ENCODE measurements at places on chromosomes 1 and 21.

GRCh38 chr1:244314921-244315559 lies 136.7 kb downstream of the ADSS2 start:
- DNase-seq, result no peak

DNA sequence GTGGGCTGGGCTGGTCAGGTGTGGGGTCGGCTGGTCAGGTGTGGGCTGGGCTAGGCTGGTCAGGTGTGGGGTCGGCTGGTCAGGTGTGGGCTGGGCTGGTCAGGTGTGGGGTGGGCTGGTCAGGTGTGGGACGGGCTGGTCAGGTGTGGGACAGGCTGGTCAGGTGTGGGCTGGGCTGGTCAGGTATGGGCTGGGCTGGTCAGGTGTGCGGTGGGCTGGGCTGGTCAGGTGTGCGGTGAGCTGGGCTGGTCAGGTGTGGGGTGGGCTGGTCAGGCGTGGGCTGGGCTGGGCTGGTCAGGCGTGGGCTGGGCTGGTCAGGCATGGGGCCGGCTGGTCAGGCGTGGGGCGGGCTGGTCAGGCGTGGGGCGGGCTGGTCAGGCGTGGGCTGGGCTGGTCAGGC lies 6.3 kb upstream of the FNDC10 start:
- no peak for DNase-seq

DNA sequence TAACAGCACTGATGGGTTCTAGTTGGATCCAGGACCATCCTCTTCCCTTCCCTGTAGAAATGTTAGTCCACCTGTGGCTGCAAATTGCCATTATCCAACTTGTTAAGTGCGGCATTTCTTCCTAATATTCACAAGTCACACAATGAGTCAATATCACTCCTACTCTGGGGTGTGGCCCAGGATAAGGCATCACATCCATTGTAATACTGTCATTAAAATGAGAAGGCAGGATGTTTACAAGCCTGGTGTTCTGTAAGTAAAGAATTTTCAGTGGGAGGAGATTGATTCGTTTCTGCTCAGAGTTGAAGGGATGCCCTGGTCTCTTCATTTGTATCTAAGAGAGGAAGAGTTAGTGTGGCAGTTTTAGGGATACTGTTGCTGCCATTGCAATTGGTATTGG lies 18.1 kb upstream of the ARHGAP29 start:
- DNase-seq, result no peak

DNA sequence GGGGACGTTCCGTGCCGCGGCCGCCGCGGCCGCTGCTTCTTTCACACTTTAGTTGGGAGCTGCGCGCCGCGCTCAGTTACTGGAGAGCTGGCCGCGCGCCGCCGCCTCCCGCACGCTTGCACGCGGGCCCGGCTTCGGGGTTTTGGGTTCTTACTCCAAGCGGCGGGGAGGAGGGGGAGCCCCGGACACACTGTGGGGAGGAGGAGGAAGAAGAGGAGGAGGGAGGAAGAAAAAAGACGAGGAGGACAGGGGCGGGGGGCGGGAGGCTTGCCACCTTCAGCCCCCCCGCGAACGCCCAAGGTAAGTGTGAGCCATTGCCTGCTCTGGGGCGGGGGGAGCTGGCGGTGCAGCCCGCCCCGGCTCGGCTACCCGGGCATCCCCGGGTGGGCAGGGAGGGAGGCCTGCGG lies 243 bp downstream of the C1orf21 start:
- DNase-seq, result no peak

GRCh38 chr1:52506920-52507546 lies 45.9 kb downstream of the TUT4 start:
- DNase-seq, result no peak

GRCh38 chr1:156372265-156372586 lies 3.2 kb downstream of the RHBG start:
- DNase-seq, result no peak

DNA sequence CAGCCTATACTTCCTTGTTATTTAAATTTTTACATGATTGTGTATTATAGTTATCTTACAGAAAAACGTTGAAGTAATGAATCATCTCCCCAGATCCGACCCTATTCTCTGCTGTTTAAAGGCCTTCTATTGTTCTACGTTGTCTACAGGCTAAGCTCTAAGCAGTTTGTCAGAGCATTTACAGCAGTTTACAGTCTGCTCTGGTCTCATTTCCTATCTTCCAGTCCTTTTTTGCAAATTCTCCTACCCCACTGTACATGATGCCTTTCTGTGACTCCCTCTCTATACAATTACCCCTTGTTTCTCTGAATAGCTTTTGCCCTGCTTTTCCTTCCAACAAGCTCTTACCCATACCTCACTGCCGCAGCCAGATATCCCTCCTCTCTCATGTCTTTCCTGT lies 319.2 kb upstream of the FMN2 start:
- no peak for DNase-seq

GRCh38 chr1:170685166-170685565 lies 21.2 kb downstream of the PRRX1 start:
- DNase-seq, result no peak

DNA sequence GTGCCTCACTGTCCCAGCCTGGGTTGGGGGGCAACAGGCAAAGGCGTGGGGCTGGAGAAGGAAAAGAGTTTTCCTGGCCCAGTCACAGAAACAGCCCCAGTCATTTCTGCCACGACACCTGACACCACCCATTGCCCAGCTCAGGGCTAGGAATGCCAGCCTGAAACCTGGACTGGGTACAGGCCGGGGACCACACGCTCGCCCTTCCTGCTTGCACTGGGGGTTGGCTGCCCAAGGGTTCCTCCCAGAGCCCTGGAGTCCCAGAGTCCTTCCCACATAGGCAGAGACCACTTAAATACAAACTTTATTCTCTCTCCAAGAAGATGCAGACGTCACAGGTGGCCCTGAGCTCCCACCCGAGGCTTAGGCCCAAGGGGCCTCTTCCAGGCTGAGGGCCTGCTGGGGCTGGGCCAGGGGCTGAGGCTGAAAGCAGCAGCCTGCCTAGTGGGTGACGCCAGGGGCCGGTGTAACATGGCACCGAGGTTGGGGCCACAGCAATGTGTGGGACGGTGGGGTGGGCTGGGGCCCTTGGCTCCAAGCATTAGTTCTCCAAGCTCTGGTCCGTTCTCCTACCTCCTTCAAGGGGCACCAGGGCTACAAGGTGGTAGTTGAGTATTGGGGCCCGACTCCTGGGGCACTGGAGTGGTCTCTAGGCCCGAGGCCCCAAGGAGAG lies 1.6 kb downstream of the TMEM52 start:
- no peak for DNase-seq

DNA sequence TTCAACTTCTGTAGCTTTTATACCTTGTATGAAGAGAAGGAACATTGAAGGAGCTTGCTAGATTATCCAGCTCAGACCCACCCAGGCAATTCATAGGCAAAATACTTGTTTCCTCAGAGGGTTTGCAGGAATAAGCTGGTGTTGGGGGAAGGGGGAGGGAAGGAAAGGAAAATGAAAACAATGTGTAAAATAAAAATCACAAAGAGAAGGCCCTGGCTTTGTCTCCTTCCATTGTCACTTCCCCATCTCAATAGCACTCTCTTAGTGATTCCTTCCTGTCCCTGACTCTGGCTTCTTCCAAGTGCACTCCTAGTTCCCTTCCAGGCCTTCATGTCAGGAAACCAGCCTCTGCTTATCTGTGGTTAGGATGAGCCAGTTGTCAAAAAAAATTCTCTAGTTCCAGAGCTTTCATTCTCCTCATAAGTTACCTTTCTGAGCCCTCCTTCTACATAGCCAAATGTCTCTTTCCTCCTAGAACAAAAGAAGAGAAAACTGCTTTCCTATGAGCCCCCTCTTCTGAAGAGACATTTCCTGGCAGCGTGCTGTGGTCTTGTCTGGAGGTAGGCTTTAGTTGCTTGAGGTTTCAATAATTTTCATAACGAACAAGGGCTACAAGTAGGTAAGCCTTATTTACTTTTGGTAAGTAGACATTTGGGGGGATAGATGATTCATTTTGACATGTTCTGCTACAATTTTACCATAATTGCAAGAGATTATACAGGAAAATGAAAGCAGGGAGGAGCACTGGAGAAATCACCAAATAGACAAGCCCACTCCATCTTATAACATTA lies 45.7 kb downstream of the FASLG start:
- DNase-seq, result no peak

GRCh38 chr21:41761934-41762635 lies 4.8 kb downstream of the RIPK4 start:
- DNase-seq, result no peak

GRCh38 chr1:86461482-86461881 lies 7.2 kb upstream of the CLCA1 start:
- no peak for DNase-seq

DNA sequence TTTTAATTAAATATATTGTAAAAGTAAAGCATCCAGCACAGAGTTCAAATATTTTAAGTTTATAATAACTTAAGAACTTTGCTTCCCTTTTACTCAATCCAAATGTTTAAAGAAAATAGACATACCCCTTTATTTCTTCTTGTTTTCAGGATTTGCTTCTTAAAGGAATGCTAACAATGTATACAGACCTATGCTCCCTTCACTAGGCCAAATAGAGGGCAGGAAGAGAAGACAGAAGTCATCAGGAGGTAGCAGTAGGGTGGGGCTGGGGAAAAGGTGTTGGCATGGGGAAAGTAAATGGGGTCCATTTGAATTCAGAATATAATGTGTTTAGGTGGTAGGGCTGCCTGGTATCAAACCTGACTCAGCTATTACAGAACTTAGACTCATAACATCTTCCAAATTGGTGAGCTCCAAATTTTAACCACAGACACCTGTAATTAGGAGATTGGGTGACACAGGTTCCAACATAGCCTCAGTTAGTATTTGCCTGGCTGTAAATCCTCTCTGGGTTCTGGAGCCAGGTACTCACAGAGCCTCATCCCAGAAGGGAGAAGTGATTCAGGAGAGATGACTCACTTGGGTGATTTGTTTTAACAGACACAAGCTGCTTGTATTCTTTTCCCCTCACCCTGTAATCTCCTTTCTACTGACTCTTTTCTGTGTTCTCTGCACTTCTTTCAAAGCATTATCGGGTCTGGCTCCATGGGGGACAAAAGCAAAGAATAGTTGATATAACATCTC lies 60.1 kb upstream of the DUSP10 start:
- DNase-seq, result no peak

DNA sequence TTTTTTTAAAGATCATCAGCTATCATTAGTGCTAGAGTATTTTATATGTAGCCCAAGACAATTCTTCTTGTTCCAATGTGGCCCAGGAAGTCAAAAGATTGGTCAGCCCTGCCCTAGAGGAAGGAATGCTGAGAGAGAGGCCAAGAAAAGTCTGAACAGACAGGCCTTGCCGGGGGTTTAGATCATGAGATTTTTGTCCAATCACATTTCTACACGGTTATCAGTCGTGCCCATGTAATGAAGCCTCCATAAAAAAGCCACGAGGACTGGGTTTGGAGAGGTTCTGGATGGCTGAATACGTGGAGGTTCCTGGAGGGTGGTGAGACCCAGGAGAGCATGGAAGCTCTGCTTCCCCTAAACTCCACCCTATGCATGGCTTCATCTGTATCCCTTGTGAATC lies 24.3 kb upstream of the ENO1 start:
- no peak for DNase-seq

DNA sequence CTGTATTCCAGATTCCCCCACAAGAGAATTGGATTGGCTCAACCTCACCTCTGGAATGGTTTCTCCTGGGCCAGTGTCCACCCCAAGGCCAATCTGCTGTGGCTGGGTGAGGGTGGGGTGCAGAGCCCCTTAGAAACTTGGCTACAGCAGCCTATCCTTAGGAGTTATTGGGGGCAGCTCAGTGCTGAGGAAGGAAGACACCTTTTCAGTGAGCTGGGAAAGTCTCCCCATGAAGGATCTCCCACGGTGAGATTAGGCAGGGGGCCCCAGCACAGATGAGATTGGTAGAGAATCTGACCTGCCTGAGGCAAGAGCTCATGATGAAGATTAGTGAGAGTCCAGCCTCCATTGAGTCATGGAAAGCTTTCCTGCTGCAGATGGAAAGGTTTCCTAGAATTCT lies 78.4 kb downstream of the CCDC185 start:
- DNase-seq, result no peak

GRCh38 chr1:171127501-171127900 lies 36.8 kb downstream of the FMO3 start:
- DNase-seq, result no peak

- DNase-seq, result no peak
Observed at GRCh38 chr1:98364544-98364943, 297.0 kb upstream of the SNX7 start.

GRCh38 chr1:231807541-231807940 lies 181.0 kb downstream of the DISC1 start:
- DNase-seq, result no peak

DNA sequence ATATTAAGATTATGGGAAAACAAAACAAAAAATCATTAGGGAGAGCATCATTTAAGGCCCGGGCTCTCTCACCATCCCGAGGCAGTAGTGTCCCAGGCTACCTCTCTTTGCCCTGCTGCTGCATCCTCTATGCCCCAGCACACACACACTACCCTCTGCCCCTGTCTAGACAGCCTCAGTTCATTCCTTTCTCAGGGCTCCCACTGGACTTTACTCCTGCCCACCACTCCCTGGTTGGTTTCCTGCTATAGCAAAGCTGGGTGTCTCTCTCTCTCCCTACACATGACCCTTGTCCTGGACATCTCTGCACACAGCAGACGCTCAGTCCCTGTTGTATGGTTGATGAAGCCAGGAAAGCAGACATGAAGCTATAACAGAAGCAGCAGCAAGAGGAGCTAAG lies 30.7 kb downstream of the GNG12 start:
- DNase-seq, result no peak

- DNase-seq, result no peak
Observed at GRCh38 chr21:25457411-25457810, 149.9 kb downstream of the MRPL39 start.

DNA sequence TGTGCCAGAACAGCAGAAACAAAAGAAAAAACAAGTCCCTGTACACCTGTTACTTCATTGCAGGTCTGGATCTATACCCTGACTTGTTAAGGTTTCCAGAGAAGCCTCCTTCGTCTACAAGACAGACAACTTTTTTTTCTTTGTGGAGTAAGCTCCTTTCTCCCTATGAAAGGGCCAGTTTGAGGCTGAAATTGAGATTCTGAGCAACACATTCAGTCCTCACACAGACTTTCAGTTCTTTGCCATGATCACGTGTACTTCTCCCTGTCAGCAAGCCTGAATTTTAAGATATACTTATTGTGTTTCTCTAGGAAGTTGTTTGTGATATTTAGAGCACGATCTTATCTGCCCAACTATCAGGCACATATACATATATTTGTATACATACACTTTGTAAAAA lies 374.0 kb downstream of the NTNG1 start:
- no peak for DNase-seq

DNA sequence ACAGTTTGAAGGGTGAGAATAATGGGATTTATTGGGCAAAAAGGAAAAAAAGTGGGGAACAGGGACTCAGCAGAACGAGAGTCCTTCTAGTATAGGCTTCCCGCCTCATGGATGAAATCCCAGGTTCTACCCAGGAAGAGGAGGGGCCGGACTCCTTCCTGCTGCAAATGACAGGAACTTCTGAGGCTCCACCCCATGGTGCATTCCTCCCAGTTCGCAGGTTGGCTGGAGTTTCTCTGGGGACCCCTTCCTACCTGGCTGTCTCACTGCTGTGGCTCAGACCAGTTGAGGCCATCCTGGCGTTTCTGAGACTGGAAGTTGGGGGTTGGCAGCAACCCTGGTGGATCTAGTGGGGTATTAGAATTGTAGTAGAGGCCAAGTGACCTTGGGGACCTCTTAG lies 27.5 kb downstream of the CNIH3 start:
- no peak for DNase-seq

GRCh38 chr1:99557546-99558202 lies 88.2 kb upstream of the PALMD start:
- no peak for DNase-seq

GRCh38 chr1:32361674-32362473 lies 411 bp downstream of the FAM229A start:
- no peak for DNase-seq

GRCh38 chr1:235648954-235649367 lies 623 bp downstream of the GNG4 start:
- peak; percentile 78 for DNase-seq

Data from HEK293T (cell line).